ENCODE measurements at places on chromosomes 11 and 22.

- no peak for DNase-seq
Measured at GRCh38 chr11:83306200-83307080, 20.3 kb upstream of the CCDC90B start.

DNA sequence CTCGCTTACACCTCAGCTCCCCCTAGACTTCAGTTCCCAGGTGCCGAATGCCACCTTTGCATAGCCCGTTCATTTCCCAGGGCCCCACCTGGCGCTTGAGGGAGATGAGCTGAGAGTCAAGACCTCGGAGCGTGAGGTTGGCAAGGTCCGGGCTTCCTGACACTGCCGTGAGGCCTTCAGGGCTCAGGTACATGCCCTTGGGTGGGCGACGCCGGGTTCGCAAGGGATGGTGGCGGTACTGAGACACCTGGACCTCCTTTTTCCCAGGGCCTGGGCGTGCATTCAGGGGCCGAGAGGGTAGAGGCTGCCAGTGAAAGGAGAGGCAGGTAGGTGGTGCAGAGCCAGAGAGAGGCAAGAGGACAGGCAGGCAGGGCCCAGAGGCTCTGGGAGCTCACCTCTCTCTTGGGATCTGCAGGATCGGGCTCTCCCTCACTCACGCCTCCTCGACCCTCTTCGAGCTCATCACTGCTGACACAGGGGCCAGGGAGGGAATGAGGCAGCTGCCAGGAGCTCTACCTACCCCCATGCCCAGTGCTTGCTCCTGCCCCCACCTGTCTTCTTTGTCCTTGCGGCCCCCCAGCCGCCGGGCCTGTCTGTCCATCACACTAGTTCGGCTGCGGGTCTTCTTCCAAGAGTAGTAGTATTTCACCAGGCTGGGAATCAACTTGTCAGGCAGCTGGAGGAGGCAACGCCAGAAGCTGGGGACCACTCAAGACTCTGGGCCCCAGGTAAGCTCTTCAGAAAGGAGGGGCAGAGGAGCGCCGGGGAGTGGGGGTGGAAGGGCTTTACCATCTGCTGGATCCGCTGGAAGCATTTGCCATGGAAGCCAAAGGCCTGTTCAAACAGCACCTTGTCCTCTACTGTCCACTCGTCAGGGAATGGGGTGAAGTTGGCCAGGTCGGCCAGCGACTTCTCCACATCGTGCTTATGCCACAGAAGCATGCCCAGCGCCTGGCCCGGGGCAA lies 2.8 kb downstream of the RCOR2 start:
- DNase-seq, result no peak

DNA sequence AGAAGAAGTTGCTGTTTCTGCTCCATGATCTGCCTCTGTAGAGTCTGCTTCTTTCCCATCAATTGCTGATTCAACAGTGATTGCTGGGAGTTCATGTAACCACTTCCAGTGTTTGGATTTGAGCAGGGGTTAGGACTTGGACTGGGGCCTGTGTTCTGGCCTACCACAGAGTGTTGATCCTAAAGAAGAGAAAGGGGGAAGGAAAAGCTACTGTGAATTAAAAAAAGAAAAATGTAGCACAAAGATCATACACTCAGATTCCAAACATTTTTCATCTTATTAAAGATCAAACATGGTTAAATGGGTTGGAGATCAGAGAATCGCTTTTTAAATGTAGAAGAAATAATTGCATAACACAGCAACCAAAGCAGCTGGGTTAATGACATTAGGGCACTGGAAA lies 67.6 kb upstream of the MTMR2 start:
- DNase-seq, result no peak

GRCh38 chr11:27839226-27839913 lies 139.1 kb upstream of the BDNF start:
- DNase-seq, result no peak

GRCh38 chr11:77310721-77311120 lies 9.2 kb upstream of the GDPD4 start:
- no peak for DNase-seq

GRCh38 chr11:120431633-120432032 lies 79.9 kb upstream of the GRIK4 start:
- DNase-seq, result peak; percentile 47
